ENCODE measurements at places on chromosomes 5 and 9. TPM values are rescaled to one million over a fixed set of nuclear protein-coding genes. Genes with fewer than 3 reads are reported as not detected.

Gene DRD1
- total RNA-seq, result 1.4 TPM

Gene IFNK
- not detected for total RNA-seq

Gene TTC1
- 67.0 TPM for total RNA-seq

Gene ALDH1B1
- 54.3 TPM for total RNA-seq

Gene RETREG1
- total RNA-seq, result 2.3 TPM

Gene C9orf152
- total RNA-seq, result not detected

Gene STPG3
- total RNA-seq, result not detected

Gene SLC27A6
- total RNA-seq, result not detected

Gene GABRA6
- total RNA-seq, result not detected

Gene TSSK1B
- total RNA-seq, result not detected

Gene PCDHA7
- 0.08 TPM for total RNA-seq

Gene GNPDA1
- 76.3 TPM for total RNA-seq

Gene SLCO6A1
- total RNA-seq, result not detected
